Femur (tissue), 1 donor: ENCODE measurements at places on chromosomes 5 and 9.
A peak's percentile ranks its signal among the peaks of the same experiment; 100 is the strongest.

DNA sequence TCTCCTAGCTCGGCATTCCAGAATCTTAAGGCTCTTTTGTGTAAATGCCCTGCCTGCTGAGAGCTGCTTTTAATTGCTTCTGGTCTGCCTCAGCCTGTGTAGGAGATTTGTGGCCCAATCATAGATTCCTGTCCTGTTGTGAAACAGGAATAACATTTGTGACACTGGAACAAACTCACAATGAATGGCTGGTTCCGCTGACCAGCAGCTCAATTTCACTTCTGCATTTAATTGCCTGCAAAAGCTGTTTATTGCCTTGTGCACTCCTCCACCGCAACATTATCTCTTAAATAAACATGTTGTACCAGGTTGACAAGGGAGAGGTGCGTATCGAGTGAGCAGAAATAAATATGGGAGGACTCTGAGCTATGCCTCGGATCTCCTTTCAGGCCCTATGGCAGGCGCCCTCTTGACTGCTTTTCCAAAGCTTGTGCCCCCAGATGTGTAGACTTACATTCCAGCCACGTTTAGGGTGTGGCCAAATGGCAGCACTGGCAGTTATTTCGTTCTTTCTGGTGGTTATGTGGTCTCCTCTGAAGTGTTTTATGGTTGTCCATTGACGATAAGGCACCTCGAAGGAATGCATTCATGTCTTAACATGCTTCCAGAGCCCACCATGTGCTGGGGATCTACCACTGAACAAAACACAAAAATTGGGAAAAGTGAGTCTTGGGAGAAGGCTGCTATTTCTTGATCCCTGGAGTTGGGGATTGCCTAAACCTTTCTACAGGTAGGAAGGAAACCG lies 58.1 kb downstream of the DMRT1 start:
- no peak for DNase-seq

DNA sequence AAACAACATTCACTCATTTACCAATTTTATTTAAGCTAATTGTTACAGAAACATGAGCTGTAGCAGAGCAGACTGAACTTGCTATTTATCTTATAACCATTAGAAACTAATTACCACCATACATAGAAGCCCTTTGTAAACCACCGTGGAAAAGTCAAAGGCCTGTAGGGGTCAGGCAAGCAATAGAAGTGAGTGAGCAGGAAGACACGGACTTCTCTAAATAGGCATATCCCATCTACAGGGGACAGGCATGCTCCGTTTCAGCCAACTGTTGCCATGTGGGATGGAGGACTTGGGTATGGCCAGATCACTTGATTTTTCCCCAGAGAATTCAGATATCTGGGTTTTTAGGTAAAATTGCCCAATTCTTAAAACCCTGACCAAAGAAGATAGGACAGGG lies 44.8 kb downstream of the PRRC1 start:
- DNase-seq: peak; percentile 43

GRCh38 chr5:89878140-89879132 lies 531.1 kb downstream of the CETN3 start:
- no peak for DNase-seq

DNA sequence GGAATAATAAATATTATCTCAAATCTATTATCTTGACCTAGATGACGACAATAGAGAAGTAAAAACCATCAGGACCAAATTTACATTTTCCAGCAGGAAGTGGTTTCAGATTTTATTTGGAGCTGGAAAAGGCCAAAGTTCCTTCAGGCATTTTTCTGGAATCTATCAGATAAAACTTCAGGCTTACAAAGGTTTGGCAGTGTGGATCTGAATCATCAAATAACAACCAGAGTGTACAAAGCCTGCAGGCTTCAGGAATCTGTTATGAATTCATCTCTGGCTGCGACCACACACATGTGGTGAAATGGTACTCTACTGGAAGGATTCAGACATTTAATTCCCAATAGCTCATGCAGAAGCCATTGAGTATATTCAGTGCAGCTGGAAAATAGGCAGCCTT lies 726.4 kb upstream of the GRAMD2B start:
- peak; percentile 82 for DNase-seq

- DNase-seq: peak; percentile 91
These were observed at the start of gene MAN2A1 for GRCh38 chr5:109689740-109690241. TSS of gene MAN2A1 (plus strand) at chr5:109689927. CDS start at chr5:109690418, 491 bp downstream.

- DNase-seq: no peak
These were observed 100.6 kb upstream of the NREP start for GRCh38 chr5:111857623-111858022.

GRCh38 chr5:178649580-178649979 lies 22.7 kb upstream of the CLK4 start:
- no peak for DNase-seq

DNA sequence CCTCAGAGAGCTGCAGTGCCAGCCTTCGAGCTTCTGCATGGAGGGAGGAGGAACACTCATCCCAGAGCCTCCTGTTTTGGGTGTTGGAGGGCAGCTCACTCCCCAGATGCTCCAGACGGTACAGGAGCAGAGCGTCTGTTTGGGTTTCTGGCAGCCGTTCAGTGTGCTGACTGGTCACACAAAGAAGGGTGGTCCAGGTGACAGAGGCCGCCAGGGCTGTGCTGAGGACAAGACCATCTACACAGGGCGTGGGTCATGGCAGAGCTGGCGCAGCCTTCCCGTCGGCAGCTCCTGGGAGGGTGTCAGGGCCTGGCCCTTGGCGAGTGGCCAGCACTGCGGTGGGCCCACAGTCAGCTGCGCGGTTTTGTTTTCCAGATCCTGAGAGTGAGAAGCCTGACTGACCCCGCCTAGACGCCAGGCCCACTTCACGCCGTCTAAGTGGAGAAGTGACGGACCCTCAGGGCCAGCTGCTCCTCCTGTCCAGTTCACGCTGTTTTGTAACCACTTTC lies 131.4 kb upstream of the FAM120A start:
- no peak for DNase-seq

- no peak for DNase-seq
These were observed 2.3 kb downstream of the TGFBI start for GRCh38 chr5:136030956-136031611.

DNA sequence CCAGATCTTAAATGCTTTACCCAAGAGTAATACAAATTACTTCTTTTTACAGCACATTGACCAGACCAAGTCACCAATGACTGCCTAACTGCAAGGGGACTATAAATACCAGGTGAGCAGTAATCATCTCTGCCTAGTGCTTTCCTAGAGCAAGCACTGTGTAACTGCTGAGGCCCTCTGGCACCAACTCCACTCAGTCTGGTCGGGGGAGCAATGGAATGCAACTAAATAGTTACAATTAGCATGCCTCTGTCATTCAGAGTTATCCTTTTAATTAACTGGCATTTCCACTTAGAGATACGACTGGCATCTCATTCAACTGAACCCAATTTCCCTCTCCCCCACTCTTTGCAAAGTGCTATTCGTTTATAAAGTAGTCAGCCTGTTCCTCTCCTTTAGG lies 1309.1 kb upstream of the DMAC1 start:
- DNase-seq: no peak

DNA sequence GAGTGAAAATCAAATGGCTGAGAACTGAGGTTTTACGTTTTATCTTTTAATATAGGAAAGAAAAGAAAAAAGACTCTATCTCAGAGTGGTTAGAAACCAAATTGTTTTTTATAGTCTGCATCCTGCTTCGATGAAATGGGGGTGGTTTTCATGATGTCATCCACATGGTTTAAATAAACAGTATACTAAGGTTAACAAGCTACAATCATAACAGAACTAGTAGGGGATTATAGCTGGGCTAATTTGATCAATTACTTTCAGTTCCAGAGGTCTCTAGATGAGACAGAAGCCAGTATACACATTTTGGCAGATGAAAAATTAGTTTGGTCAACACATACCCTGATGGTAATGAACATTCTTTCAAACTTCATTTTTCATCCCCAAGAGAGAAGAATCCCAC lies 106.3 kb upstream of the SNX2 start:
- no peak for DNase-seq
